Activated CD8-positive, alpha-beta T cell treated with anti-CD3 and anti-CD28 coated beads, Interleukin-2, amount 10 ng/mL, durations not matched to agents 7 days and 5 days (primary cell): ENCODE measurements at places on chromosomes 3 and 15. TPM values are rescaled to one million over a fixed set of nuclear protein-coding genes. Genes with fewer than 3 reads are reported as not detected.

The SLC12A1 gene
- total RNA-seq = not detected

The ZNF502 gene
- total RNA-seq = 2.4 TPM

GRCh38 chr3:69367586-69367985 lies 18.3 kb downstream of the FRMD4B start:
- H3K4me1 ChIP-seq = peaks cover 34% of the 10 kb centered on the region
- no peak for DNase-seq
- no peaks in the 10 kb centered on the region for H3K36me3 ChIP-seq

DNA sequence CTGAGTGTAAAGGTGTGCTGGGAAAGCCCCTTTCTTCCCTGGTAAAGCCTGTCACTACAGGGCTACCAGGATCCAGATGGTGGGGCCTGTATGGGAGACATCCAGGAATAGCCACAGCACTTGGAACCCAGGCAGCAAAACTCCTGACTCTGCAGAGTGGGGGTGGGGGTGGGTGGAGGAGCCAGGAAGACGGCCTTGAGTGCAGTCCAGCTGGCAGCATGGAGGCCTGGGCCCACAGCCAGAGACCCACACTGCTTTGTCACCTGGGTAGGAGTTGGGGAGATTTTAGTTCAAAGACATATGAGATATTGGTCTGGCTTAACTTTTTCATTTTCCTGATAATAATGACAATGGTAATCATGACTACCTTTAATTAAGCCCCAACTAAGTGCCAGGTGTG lies 116.7 kb upstream of the MRPS22 start:
- H3K4me3 ChIP-seq = no peak overlapping the region
- no peaks in the 10 kb centered on the region for H3K36me3 ChIP-seq
- no peak overlapping the region for H3K27ac ChIP-seq
- H3K4me1 ChIP-seq = peaks cover 3% of the 10 kb centered on the region
- DNase-seq = no peak

GRCh38 chr3:64563751-64564150 lies 124.0 kb downstream of the ADAMTS9 start:
- H3K36me3 ChIP-seq = no peaks in the 10 kb centered on the region
- no peak overlapping the region for H3K27ac ChIP-seq
- DNase-seq = no peak
- H3K4me3 ChIP-seq = no peak overlapping the region
- H3K4me1 ChIP-seq = no peaks in the 10 kb centered on the region
